ENCODE measurements at places on chromosomes 16 and 17.

DNA sequence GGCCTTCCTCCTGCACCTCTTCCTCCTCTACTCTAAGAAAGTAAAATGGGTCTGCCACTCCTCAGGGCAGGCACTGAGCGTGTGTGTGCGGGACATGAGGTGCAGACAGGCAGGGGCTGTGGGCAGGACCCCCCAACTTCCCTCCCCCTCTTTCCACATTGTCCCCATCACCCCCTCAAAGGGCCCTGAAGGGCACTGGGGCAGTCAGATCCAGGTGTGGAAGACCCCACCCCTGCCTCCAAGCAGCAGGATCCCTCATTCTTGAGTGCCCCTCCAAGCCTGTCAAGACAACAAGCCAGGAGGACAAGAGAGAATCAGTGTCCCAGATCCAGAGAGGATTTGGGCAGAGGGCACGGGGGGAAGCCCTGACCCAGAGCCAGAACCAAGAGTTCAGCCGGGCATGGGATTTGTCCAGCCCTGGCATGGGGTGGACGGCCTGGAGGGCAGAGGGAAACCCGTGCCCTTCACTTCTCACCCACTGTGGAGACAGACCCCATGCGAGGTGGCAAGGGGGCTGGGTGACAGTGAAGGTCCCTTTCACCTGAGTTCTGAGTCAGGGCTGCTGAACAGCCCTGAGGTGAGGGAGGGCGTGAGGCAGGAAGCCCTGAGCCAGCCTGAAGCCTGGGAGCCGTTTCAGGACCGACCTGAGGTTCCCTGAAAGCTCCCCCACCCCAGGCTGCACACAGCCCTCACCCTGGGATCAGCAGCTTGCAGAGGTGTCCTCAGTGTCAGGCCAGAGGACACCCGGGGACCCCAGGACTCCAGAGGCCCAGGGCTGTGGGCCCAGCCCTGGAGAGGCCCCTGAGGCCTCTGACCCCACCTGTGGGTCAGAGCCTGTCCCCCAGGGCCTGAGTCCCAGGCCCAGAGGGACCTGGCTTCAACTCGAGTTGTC, 45.8 kb downstream of the USP22 start:
- DNase-seq = no peak

DNA sequence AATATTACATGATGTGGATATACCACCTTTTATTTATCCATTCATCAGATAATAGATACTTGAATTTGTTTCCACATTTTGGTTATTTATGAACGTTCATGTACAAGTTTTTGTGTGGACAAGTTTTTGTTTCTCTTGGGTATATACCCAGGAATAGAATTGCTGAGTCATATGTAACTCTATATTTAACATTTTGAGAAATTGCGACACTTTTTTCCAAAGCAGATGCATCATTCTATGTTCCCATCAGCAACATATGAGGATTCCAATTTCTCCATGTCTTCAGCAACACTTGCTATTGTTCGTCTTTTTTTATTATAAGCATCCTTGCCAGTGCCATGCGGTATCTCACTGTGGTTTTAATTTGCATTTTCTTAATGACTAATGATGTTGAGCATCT, 93.9 kb downstream of the GSG1L start:
- peak; percentile 16 for DNase-seq

- DNase-seq = no peak
These were observed 651.4 kb upstream of the GOT2 start for GRCh38 chr16:59385491-59385890.

DNA sequence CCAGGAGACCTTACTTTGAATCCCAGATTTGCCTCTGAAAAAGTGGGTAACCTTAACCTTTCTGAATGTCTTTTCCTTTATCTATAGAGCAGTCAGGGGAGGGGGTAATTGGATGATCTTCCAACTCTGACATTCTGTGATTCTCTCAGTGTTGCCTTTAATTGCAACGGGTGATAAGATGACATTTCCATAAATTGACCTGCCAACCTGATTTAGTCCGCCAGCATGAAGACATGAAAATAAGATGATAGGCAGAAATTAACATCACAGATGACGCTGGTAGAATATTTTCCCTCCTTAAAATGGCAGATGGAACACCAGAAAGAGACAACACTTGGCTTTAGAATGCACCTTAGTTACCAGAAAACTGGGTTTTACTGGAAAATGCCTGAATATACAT, 72.6 kb downstream of the VAT1L start:
- DNase-seq = no peak

DNA sequence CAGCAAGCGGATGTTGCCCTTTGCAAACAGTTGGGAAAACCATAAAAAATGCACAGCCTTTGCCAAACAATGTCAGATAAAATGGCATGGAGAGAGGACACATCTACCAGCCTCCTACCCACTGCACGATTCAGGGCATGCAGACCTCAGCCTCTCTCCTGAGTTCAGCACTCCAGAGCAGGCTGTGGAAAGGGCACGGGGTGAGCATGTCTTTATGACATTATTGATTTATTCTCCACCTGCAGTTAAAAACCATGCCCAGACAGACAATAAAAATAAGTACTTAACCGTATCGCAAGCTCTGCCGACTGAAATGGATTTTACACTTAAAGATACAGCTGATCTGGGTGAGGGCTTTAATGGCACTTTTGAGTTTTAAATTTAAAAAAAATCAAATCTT, 127.1 kb downstream of the MAF start:
- DNase-seq = no peak
